ENCODE measurements at places on chromosomes 2 and 18.

DNA sequence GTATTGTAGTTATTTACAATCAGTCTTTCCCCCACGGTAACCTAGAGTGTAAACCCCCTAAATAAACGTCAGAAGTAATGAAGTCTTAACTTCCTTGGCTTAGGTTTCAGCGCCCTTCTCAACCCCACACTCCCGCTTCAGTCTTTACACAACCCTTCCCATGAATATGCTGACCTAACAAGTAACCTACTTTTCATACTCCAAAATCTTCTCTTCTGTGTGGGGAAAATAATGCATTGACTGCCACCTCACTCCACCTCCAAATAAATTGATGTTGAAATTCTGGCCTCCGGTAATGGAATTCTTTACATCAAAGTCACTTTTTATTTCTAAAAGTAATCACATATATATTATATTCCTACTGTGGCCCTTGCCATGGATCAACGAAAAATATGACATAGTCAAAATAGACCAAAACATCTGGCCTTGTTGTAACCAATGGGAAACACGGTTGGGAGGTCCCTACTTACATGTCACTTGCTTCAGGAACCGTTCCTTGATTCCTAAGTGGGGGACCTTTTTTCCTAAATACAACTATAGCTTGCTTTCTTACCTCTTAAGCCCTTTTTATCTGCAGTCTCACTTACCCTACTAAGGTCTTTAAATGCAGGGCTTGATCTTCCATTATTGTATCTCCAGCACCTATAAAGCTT is 961 bp downstream of the GEN1 start:
- no peak for DNase-seq

GRCh38 chr2:29009711-29010677 is 28.9 kb downstream of the TOGARAM2 start:
- no peak for DNase-seq

DNA sequence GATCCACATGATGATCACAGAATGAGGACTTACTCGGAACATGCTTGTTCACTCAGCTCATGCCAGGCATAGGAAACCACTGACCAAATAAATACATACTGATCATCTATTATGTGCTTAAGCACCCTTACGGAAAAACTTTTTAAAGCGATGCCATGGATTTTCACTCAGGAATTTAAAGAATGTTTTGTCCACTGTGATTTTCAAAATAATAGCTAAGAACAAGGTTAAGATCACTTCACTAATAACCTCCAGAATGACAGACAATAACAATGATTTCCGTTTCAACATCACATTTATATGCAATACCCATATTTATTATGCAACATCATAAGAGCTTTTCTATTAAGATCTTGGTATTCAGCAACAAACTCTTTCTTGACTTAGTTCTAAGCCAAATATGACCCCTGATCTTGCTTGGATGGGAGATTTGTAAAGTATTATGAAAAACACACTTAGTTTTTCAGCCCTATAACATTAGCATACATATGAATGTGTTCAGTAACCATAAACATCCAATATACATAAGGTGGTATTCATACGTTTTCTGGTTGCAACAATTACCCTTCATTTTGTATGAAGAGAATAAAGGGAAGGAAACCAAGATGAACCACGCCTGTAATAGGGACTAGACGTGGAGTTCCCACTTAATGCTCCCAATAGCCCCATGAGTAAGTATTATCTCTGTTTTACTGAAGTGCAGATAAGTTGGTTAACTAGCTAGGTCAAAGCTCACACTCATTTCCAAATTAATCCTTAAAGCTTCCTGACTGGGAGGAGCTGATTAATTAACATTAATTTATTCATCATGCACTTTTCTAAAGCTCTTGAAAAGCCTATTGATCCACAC is 1.9 kb downstream of the CD302 start:
- DNase-seq, result no peak

- no peak for DNase-seq
Observed at GRCh38 chr18:77077941-77078689, 54.5 kb downstream of the MBP start.

DNA sequence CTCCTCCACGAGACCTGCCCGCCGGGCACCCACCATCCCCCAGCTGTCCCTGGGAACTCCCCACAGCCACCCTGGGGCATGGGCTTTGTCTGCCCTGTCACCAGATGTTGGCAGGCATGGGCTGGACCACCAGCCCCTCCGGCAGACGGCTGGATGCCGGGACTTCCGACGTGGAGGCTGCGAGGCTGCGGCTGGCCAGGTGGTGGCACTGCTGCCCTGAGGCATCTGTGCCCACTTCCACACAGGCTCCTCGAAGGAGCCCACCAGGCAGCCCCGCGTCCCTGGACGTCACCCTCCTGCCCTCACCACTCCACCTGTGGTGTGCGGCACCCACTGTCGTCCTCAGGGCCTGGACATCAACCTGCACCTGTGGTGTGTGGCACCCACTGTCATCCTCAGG is 319.9 kb upstream of the SALL3 start:
- DNase-seq, result no peak

DNA sequence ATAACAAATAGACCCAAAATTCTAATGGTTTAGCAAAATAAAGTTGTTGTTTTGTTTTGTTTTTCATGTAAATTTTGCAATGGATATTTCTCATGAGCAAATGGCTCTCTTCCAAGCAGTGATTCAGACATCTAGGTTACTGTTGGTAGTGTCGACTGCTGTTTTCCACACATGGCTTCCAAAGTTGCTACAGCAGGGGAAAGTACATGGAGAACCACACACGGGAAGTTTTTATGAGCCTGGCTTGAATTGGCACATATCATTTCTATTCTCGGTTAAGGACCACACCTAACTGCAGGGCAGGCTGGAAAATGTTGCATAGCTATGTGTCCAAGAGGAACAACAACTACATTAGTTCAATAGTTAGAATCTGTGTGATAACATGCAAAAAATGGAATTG is 262.1 kb downstream of the GALNT13 start:
- DNase-seq, result no peak

DNA sequence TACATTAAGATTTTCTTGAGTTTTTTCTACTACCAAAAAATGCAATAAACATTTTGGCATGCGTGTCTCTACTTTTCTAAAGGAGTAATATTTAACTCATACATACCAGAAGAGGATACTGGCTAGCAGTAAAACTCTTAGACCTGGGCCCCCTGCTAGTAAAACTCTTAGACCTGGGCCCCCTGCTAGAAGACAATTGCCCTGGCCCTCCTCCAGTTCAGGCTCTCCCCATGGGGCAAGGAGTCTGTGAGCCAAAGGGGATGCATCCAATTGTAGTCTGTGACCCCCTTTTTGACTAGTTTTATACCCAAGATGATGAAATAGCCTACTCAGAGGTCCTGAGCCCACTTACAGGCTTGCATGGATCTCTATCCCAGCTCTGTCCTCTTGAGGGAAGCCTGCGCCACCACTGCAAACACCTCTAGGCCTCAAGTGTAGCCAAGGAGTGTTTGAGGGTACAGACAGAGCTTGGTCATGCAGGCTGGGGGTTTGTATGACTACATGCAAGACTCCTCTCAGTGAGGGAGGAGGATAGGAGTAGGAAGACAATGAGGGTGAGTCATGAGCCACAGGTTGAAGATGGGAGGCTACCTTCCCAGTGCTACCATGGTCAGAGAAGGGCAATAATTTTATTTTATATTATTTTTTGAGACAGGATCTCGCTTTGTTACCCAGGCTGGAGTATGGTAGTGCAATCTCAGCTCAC is 45.2 kb upstream of the PGAP1 start:
- no peak for DNase-seq

GRCh38 chr18:26133652-26134051 is at the start of gene PSMA8:
Gene PSMA8 (plus strand): TSS chr18:26133869. CDS start chr18:26133966, 97 bp downstream.
- DNase-seq, result no peak

DNA sequence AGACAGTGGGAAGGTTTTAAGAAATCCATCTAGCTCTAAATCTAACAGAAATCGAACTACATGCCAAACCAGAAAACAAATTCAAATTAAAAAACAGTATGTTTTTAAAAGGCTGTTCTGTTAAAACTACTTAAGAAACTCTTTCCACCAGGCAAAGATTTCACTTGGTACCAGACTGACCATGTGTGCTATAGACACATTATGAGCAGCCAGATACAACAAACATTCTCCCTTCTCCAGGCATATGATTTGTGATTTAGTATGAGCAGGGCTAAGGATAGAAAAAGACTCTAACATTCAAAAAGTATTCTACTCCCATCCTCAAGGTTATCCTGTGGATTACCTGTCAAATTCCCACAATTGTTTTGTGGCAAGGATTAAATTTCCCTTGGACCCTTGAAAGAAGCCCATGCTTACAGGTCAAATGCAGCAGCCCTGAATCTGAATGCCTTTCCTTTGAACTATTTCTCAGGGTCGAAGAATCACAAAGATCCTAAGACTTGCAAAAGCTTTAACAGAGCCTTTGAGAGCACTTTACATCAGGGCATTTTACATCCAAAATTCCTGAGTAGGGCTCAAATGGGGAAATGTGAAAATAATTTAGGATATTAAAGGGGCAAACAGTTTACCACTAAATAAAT is 42.5 kb upstream of the TTC32 start:
- DNase-seq, result no peak

GRCh38 chr2:128755695-128756364 is 437.2 kb upstream of the HS6ST1 start:
- no peak for DNase-seq

DNA sequence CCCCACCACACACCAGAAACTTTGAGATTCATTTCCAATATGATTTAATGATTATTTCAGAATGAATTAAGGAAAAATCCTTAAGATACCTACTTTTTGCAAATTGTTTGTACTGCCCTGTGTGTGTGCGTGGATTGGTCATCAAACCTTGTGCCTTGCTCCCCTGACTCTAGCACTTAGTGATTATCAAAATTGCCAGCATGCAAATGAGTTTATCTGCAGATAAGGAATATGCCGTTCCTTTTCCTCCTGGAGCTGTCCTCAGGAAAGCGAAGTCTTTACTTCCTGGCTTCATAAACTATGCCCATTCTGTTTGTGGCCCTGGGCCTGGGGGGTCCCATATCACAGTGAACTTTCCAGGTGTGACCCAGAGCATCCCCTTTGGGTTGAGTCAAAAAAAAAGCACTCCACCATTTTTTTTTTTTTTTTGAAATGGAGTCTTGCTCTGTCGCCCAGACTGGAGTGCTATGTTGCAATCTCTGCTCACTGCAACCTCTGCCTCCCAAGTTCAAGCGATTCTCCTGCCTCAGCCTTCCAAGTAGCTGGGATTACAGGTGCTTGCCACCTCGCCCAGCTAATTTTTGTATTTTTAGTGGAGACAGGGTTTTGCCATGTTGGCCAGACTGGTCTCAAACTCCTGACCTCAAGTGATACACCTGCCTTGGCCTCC is 11.4 kb downstream of the CHMP1B start:
- no peak for DNase-seq

DNA sequence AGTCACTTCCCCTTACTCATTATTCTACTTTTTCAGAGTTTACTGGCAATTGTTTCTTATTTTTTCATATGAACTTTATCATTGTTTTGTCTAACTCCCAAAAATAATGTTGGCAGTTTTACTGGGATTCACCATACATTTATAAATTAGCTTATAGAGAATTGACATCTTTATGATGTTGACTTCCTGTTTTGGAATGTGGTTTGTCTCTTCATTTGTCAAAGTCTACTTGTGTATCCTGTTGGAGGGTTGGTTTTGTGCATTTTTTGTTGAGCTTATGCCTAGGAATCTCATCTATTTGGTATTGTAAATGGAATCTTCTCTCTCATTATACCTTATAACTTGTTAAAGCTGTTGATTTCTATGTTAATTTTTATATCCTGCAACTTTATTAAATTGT is 16.4 kb downstream of the EPC2 start:
- no peak for DNase-seq

DNA sequence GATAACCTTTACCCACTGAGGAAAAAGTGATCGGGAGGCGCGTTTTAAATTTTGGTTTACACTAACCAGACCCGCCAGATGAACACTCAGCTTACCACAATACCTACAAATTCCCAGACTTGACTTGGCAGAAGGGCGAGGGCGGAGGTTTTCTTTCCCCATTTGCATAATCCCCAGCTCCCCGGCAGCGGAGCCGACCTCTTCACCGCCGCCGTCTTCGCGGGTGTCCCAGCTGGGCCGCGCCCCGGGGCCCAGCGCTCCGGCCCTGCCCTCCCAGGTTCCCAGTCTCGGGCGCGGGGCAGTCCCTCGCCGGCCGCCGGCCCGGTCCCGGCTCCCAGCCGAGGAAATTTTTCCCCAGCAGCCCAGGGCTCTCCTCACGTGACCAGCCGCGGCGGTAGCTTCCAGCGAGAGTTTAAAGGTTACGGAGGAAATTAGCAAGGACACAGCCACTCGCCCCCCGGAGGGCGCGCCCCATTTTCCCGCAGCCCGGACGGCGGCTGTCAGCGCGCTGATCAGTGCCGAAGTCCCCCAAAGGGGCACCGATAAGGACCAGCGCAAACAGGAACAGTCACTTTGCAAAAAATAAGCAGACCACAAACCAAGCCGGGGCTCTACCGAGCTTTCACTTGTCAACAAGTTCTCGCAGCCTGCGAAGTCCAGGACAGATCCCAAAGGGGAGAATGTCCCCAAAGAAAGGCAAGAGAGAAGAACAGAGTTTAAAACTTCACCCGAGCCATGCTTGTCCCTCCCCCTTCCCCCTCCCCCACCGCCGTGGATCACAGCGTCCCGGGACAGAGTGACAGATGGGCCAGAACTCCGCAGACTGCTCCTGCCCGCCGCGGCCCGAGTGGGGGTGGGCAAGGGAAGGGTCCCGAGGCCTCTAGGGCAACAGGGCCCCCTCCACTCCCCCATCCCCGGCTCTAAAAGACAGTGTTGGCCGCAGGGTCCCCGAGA is 1.3 kb upstream of the PRKCE start:
- peak; percentile 33 for DNase-seq

- no peak for DNase-seq
Observed at GRCh38 chr2:161076936-161077335, 83.3 kb upstream of the TANK start.

GRCh38 chr2:240519396-240520129 is 38.2 kb downstream of the ANKMY1 start:
- no peak for DNase-seq

- DNase-seq, result no peak
Observed at GRCh38 chr2:56714400-56714799, 530.6 kb downstream of the CCDC85A start.

- DNase-seq, result no peak
Observed at GRCh38 chr2:43358410-43359201, 132.2 kb upstream of the ZFP36L2 start.

DNA sequence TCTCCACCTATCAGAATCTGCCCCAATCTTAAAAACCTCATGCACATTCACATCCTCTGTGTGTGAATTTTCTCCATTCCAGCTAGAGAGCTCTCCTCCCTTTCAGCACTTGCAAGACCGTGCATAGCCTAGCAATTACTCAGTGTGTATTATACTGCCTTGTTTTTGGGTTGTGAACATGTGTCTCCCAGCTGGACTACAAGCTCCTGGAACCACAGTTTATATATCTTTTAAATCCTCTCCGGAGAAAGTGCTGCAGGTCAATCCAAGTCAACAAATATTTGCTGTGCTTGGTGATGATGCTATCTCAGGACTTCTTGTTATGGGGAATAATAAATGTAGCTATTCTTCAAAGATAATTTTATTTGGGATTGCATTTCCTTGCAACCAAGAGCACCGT is 58.2 kb upstream of the MEX3C start:
- DNase-seq, result no peak

- no peak for DNase-seq
Observed at GRCh38 chr18:6950641-6951040, 167.0 kb downstream of the LAMA1 start.

GRCh38 chr2:239905306-239905705 is 119.8 kb downstream of the NDUFA10 start:
- no peak for DNase-seq

GRCh38 chr2:237143676-237144440 is 58.2 kb downstream of the COPS8 start:
- no peak for DNase-seq

- DNase-seq, result no peak
Observed at GRCh38 chr2:85156153-85156552, 23.0 kb downstream of the TCF7L1 start.

GRCh38 chr2:44135296-44135695 is 33.4 kb upstream of the PPM1B start:
- DNase-seq, result no peak
